Activated CD4-positive, CD25-positive, alpha-beta regulatory T cell (primary cell): ENCODE measurements at places on chromosomes 7 and 10.

DNA sequence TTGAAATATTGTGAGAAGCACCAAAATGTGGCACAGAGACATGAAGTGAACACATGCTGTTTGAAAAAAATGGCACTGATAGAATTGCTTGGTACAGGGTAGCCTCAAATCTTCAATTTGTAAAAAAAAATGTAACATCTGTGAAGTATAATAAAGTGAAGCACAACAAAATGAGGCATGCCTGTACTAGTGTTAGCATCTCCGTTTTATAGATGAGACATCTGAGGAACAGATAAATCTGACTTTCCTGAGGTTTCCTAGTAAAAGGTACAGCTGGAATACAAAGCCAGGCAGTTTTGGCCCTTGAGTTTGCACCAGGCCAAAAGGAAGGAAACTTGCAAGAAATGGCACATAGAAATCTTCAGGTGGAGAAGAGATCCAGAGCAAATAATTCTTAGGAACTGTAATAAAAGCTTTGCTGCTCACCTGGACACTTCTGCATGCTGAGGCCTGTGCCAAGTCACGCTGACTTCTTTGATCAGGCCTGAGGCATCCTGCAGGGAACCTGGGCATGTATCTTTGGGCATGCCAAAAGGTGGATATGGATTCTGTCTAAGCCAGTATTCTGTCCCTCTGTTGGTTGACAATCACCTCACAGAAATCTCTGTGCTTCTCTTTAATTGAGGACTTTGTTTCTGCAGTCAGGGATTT is 251.5 kb upstream of the PLPP4 start:
- no peak for DNase-seq

- DNase-seq, result no peak
Measured at GRCh38 chr10:52283174-52283573, 30.9 kb upstream of the DKK1 start.

DNA sequence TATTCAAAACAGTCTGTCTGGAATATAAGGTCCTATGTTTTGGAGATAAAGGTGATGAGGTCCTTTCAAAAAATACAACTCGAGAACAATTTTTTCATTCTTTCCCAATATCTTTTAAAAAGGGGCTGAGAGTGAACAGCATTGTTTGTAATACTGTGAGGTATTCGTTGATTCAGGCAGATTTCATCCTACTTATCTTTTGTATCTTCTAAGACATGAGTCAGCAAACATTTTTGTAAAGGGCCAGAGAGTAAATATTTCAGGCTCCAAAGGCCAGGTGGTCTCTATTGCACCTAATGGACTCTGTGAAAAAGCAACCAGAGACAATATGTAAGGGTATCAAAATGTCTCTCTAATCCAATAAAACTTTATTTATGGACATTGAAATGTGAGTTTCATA is 8.1 kb upstream of the ANK3 start:
- no peak for DNase-seq

DNA sequence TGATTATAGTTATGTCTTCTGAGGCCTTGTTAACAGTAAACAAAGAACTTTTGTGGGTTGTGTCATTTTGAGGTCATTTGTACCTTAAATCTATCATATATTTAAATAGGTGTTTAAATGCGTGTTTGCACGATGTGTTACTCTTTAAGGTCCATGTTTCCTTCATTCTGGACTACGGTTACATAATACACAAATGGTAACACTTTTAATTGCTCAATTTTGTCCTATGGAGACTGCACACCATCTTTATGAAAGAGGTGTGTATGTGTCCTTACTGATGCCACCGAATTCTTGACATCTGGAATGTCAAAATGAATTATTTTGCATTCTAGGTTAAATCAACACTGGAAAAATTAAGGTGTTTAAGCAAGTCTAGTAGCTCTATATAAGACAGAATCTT is 1.7 kb downstream of the PALS2 start:
- no peak for DNase-seq

DNA sequence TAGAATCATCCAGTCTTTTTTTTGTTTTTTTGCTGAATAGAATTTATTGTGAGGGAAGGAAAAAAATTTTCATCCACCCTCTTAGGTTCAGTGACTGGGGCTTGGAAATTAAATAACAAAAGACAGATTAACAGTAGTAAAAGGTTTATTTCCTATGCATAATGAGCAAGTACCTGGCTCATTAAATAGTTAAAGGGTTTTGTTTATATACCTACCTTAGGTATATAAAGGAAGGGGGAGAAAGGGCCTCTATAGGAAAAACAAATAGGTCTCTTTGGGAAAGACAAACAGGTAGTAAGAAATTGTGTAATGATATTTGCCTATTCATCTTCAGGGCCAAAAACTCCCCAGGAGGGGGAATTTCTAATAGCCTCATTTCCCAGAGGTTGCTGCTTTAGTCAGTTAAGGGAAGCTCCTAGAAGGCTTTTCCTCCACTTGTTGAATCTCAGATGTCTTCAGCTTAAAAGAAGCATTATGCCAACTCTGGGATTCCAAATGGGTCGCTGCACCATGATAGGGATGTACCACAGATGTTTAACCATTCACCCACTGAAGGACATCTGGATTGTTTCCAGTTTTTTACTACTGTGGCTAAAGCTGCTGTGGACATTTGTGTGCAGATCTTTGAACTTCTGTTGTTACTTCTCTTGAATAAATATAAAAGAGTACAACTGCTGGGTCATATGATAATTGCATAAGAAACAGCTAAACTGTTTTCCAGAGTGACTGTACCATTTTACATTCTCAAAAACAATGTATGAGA is 11.3 kb downstream of the ACADSB start:
- DNase-seq, result no peak

GRCh38 chr10:119670717-119671116 is 19.5 kb downstream of the BAG3 start:
- no peak for DNase-seq

DNA sequence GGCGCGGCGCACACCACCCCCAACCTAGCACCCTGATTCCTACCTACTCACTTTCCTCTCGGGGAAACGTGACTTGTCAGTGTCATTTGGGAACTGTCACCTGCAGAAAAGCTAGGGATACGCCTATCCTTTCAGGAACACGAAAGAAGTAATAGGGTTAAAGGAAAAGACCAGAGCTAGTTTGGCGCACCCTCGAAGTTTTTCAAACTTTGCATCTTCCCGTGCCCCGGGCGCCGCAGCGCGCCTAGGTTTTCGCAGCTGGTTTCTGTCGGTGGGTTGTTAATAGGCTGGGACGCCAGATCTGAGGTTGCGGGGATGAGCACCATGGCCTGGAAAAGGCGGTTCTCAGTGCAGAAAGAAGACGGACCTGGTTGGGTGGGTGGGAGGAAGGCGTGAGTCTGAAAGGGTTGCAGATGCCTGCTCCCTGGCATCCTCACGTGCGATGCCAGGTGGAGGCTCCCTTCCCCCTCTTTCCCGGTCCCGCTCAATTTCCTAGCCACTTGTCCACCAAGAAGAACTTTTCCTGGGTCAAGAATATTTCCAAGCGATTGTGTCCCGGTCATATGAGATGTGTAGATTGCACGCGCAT is 568 bp upstream of the MEOX2 start:
- no peak for DNase-seq

GRCh38 chr10:124710266-124710881 is 33.8 kb downstream of the FAM53B start:
- no peak for DNase-seq

DNA sequence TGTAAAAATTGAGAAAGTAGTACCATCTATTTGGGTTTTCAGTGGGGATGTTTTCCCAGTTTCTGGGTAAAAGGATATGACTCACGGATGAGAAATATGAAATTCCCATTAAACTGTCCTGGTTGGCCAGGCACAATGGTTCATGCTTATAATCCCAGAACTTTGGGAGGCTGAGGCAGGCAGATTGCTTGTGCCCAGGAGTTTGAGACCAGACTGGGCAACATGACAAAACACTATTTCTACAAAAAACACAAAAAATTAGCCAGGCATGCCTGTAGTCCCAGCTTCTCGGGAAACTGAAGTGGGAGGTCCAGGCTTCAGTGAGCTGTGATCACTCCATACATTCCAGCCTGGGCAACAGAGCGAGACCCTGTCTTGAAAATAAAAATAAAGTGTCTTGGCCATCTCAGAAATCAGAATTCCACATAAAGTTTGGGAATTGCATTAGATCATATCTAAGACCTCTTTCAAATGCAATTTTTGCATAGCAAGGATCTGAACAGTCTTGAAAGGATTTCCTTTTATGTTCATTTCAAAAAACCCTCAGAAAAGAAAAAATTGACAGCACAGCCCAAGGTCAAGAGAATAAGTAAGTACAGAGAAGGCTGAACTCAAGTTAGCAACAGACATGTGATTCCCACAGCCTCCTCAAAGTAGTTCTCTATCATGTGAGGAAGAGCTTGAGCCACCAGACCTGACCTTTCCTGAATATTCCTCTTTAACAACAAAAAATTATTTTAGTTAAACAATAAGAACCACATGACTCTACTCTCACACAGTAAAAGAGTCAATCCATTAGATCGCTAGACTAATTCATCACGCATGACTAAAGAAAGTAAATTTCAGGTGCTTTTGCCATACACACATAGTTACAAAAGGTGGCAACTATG is 141.5 kb upstream of the CAV2 start:
- no peak for DNase-seq

GRCh38 chr10:2020836-2021235 is 283.5 kb upstream of the ADARB2 start:
- no peak for DNase-seq

DNA sequence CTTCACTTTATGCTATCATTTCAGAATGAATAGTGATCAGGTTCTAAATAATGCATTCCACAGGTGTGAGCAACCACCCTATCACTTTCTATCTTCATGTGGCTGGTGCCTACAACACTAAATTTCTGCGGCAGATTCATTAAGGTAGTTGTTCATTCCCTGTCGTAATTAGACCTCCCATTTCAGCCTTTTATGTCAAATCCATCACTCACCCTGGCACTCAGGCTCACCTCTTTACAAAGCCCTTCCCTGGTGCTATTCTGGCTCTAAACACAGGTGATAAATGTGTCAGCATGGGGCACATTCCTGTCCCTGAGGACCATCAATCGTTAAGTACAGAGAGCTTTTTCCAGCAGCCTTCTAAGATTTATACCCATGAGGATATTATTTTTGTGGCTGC is 300.0 kb upstream of the C7orf33 start:
- DNase-seq, result no peak

DNA sequence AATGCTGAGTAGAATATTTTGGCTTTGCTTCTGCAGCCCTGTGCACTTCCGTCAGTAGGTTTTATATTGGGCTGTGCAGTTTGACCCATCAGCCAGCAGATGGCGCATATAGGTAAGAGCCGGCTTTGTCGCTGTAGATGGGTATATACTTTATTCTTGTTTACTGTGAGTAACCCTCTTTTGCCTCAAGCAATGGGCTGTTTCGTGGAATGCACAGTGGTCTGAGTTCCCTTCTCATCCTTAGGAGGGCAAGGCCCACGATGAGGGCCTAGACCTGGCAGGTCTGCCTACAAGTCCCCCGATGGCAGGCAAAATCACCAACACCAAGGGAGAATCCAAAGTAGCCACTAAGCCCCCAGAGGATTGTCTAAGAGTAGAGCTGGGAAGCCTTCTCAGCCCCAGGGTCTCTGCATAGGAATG is 1002.9 kb upstream of the KCND2 start:
- DNase-seq, result no peak
